ENCODE measurements at places on chromosomes 1 and 21.

- DNase-seq = no peak
- H3K4me1 ChIP-seq = peaks cover 25% of the 10 kb centered on the region
- no peaks in the 10 kb centered on the region for H3K36me3 ChIP-seq
- H3K4me3 ChIP-seq = no peak overlapping the region
- H3K27me3 ChIP-seq = no peaks in the 10 kb centered on the region
Observed at GRCh38 chr1:212482006-212482636, 49.4 kb downstream of the NENF start.

- no peak for DNase-seq
- H3K4me3 ChIP-seq = no peak overlapping the region
- H3K4me1 ChIP-seq = no peaks in the 10 kb centered on the region
- H3K27ac ChIP-seq = no peak overlapping the region
Observed at GRCh38 chr1:231818337-231818736, 191.7 kb downstream of the DISC1 start.

- H3K27ac ChIP-seq = no peak overlapping the region
- no peak for DNase-seq
- no peaks in the 10 kb centered on the region for H3K27me3 ChIP-seq
- peaks cover 6% of the 10 kb centered on the region for H3K4me1 ChIP-seq
- H3K36me3 ChIP-seq = no peaks in the 10 kb centered on the region
- H3K4me3 ChIP-seq = no peak overlapping the region
Observed at GRCh38 chr1:200337410-200337809, 72.4 kb downstream of the ZNF281 start.

GRCh38 chr1:150577557-150578271 is 1.7 kb downstream of the MCL1 start:
- H3K4me1 ChIP-seq = peaks cover 11% of the 10 kb centered on the region
- H3K36me3 ChIP-seq = peaks cover 30% of the 10 kb centered on the region

DNA sequence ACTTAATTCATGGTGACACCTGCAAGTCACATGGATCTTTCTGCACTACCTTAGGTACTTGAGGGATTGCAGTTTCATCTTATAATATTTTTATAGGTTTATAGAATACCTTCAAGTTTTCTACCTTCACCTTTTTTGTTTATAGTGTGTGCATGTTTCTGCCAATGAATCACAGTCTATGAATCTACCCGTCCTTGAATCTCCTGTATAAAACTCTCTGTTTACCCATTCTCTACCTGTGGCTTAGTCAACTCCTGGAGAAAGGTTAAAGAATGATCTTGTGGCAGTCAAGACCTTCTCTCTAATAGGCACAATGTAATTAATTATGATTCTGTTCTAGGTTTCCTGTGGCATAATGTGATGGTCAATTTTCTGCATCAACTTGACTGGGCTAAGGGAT is 3.2 kb upstream of the GSTM2 start:
- H3K4me3 ChIP-seq = no peak overlapping the region
- no peaks in the 10 kb centered on the region for H3K4me1 ChIP-seq
- H3K27ac ChIP-seq = no peak overlapping the region
- no peaks in the 10 kb centered on the region for H3K27me3 ChIP-seq
- no peak for DNase-seq
- H3K36me3 ChIP-seq = no peaks in the 10 kb centered on the region

DNA sequence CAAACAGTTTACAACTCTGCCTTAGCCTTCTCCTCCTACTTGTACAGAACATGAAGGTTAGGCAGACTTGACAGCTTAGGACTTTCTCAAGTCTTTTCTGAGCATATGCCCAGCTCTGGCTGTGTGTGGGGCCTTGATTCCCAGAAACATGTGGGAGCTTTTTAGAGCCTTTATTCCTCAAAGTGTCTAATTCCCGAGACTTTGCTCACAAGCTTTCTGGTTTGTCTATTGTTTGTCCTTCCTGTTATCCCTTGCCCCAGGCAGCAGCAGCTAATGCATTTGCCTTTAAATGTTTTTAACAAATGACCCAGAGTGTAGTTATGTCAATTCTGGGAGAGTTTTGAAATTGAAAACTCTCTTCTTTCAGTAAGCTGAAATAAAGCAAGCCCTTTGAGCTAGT is 29.2 kb downstream of the ST7L start:
- H3K36me3 ChIP-seq = peaks cover 4% of the 10 kb centered on the region
- no peaks in the 10 kb centered on the region for H3K27me3 ChIP-seq
- no peak for DNase-seq
- H3K4me3 ChIP-seq = no peak overlapping the region
- H3K4me1 ChIP-seq = peaks cover 2% of the 10 kb centered on the region
- peak overlapping the region; percentile 79 for H3K27ac ChIP-seq

DNA sequence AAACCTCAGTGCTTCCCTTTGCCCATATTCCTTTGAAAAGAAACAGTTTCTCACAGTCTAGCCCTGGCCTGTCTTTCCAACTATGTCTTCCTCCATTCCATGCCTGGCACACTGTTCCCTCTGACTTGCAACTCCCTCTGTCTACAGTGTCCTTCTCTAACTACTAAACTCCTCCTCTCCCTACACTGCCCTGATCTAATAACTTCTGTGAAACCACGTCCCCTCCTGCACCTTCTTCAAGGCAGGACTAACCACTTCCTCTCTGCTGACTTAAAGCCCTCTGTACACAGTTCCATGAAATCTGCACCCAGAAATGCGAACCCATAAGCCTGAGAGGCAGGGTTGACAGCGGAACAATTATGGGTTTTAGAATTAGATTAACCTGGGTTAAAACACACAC is 62.2 kb upstream of the ATP1B1 start:
- peaks cover 18% of the 10 kb centered on the region for H3K4me1 ChIP-seq
- H3K4me3 ChIP-seq = no peak overlapping the region
- H3K27me3 ChIP-seq = no peaks in the 10 kb centered on the region
- no peaks in the 10 kb centered on the region for H3K36me3 ChIP-seq
- no peak for DNase-seq

- no peaks in the 10 kb centered on the region for H3K4me1 ChIP-seq
- no peak for DNase-seq
- H3K27ac ChIP-seq = no peak overlapping the region
- no peaks in the 10 kb centered on the region for H3K27me3 ChIP-seq
Observed at GRCh38 chr1:47948126-47948525, 49.1 kb downstream of the TRABD2B start.

DNA sequence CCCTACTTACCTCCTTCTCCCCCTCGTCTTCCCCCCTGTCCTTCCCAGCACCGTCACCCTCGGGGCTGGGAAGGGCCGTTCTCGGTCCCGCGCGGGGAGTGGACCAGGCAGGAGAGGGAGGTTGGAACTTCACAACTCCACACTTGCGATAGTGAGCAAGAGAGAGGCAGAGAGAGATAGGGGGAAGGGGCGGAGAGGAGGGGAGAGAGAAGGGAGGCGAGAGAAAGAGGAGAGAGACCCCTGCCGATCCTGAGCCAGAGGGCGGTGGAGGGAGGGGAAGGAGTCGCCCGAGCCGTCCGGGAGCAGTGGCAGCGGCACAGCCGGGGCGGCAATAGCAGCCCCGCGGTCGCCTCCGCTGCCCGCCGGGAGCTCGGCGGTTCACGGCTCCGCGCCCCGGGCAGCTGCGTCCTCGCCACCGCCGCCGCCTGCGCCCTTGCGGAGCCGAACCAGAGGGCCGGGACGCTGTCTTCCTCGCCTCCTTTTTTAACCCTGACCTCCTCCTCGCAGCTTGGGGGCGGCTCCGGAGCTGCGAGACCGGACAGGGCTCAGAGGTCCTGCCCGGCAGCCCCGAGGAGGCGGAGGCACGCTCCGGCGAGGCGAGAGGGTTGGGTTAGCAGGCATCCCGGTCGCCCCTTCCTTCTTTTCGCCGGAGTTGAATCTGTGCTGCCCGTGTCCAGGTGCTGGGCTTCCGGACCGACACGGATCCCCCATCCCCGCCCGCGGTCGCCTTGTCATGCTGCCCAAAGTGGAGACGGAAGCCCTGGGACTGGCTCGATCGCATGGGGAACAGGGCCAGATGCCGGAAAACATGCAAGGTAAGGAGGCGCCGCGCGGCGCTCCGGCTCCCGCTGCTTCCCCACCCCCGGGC is 11.7 kb downstream of the NR5A2 start:
- peaks cover 16% of the 10 kb centered on the region for H3K4me1 ChIP-seq
- peak overlapping the region; percentile 62 for H3K4me3 ChIP-seq
- H3K27ac ChIP-seq = no peak overlapping the region
- H3K27me3 ChIP-seq = peaks cover 82% of the 10 kb centered on the region
- no peak for DNase-seq

GRCh38 chr1:234838182-234838581 is 228.2 kb upstream of the IRF2BP2 start:
- H3K27me3 ChIP-seq = no peaks in the 10 kb centered on the region
- H3K4me1 ChIP-seq = no peaks in the 10 kb centered on the region
- DNase-seq = no peak
- H3K4me3 ChIP-seq = no peak overlapping the region
- no peaks in the 10 kb centered on the region for H3K36me3 ChIP-seq
- no peak overlapping the region for H3K27ac ChIP-seq

DNA sequence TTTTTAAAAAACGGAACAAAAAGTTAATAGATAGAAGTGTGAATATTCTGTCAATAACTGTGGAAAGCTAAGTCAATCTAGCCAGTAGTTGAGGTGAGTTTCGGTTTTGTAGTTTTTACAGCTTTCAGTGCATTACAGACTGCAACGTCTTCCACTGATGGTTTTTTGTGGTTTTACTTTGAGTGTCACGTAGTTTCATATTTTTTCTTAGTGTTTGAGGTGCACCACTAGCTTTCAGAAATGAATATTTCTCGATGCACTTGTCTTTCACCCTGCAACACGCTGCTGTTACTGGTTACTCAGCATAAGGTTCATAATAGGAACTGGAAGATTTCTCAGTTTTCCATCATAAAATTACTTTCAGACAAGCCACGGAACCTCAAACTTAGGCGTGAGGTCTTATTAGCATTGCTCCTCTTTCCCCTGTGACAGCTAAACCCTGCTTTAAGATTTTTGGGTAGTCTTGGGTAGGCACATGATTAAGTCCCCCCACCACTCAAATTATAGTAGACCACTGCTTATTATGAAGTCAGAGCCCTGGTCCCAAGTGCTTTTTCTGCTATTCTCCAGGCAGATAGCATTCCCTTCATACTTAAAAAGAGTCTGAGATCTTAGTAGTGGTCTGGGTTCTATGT is 1412.7 kb downstream of the KCNT2 start:
- no peaks in the 10 kb centered on the region for H3K27me3 ChIP-seq
- H3K36me3 ChIP-seq = no peaks in the 10 kb centered on the region
- DNase-seq = no peak
- H3K27ac ChIP-seq = no peak overlapping the region
- no peak overlapping the region for H3K4me3 ChIP-seq

- H3K27ac ChIP-seq = no peak overlapping the region
- no peaks in the 10 kb centered on the region for H3K4me1 ChIP-seq
- H3K36me3 ChIP-seq = no peaks in the 10 kb centered on the region
- H3K4me3 ChIP-seq = no peak overlapping the region
- DNase-seq = no peak
Observed at GRCh38 chr21:24870633-24871032, 736.6 kb downstream of the MRPL39 start.

GRCh38 chr1:91555074-91555730 is 54.6 kb downstream of the CDC7 start:
- peaks cover 13% of the 10 kb centered on the region for H3K4me1 ChIP-seq
- H3K36me3 ChIP-seq = no peaks in the 10 kb centered on the region
- no peak for DNase-seq
- H3K27me3 ChIP-seq = no peaks in the 10 kb centered on the region
- H3K4me3 ChIP-seq = no peak overlapping the region

GRCh38 chr1:59561796-59562195 is 253.0 kb upstream of the HOOK1 start:
- DNase-seq = no peak
- no peak overlapping the region for H3K27ac ChIP-seq
- no peaks in the 10 kb centered on the region for H3K4me1 ChIP-seq
- H3K27me3 ChIP-seq = no peaks in the 10 kb centered on the region
- H3K36me3 ChIP-seq = no peaks in the 10 kb centered on the region

- H3K27me3 ChIP-seq = no peaks in the 10 kb centered on the region
- H3K4me1 ChIP-seq = no peaks in the 10 kb centered on the region
- H3K27ac ChIP-seq = no peak overlapping the region
- H3K4me3 ChIP-seq = no peak overlapping the region
- no peak for DNase-seq
- peaks cover 1% of the 10 kb centered on the region for H3K36me3 ChIP-seq
Observed at GRCh38 chr1:243434594-243434993, 178.8 kb downstream of the SDCCAG8 start.

DNA sequence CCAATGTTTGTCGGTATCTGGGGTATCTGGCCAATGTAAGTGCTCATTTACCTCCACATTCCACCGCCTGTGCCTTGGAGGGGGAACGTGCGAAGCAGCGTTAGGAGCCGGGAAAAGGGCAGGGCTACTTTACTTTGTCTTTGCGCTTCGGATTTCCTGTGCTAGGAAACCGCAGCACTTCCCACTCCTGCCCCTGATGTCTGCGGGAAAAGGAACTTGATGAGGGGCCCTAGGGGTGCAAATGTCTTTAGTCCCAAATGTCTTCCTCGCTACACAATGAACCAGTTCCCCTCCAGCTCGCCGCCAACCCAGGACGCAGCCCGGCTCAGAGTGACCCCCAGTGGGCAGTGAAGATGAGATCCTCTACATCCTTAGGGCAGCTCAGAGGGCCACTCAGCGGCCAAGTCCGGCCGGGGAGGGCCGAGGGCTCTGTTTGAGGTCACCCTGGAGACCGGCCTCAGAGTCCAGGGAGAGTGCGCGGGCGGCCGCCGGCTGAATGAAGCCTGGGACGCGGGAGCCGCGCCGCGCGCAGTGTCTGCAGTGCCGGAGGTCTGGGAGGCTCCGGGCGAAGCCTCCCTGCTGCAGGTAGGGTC is at the start of gene DYNLT5:
Gene DYNLT5 (plus strand): TSS at position 460 of the 593 bp plus-strand sequence. CDS start 2,200 bp downstream, outside the sequence.
- no peaks in the 10 kb centered on the region for H3K27me3 ChIP-seq
- peak; percentile 26 for DNase-seq
- H3K4me1 ChIP-seq = peaks cover 7% of the 10 kb centered on the region
- no peak within 1 kb of the TSS for H3K27ac ChIP-seq
- H3K4me3 ChIP-seq = peak within 1 kb of the TSS; percentile 33
- H3K36me3 ChIP-seq = no peaks in the 10 kb centered on the region

- H3K36me3 ChIP-seq = no peaks in the 10 kb centered on the region
- no peaks in the 10 kb centered on the region for H3K27me3 ChIP-seq
- no peaks in the 10 kb centered on the region for H3K4me1 ChIP-seq
Observed at GRCh38 chr1:240409615-240410014, 202.3 kb downstream of the GREM2 start.

- no peaks in the 10 kb centered on the region for H3K36me3 ChIP-seq
- H3K4me1 ChIP-seq = no peaks in the 10 kb centered on the region
- no peaks in the 10 kb centered on the region for H3K27me3 ChIP-seq
- H3K27ac ChIP-seq = no peak overlapping the region
- no peak overlapping the region for H3K4me3 ChIP-seq
Observed at GRCh38 chr1:98364544-98364943, 297.0 kb upstream of the SNX7 start.

- no peak for DNase-seq
- H3K27me3 ChIP-seq = no peaks in the 10 kb centered on the region
- H3K4me1 ChIP-seq = no peaks in the 10 kb centered on the region
Observed at GRCh38 chr1:57072401-57073110, 106.7 kb upstream of the C8B start.

DNA sequence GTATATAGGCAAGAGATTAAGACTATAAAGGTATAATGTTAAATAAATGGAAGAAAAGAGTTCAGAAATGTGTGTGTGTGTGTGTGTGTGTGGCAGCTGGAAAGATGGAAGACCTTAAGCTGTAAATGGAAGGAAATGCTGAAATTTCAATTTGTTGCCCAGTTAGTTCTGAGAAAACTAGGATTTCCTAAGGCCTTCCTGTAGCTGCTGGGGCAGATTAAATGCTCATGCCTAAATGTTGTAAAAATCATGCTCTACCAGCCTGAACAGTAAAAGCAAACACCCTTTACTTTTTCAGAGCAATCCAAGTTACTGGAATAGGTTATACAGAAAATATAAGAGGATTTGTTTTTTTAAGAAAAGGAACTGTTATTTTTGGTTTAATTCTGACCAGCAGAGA is 8.3 kb downstream of the ADCY10 start:
- DNase-seq = no peak
- no peak overlapping the region for H3K4me3 ChIP-seq
- H3K27ac ChIP-seq = no peak overlapping the region
- H3K4me1 ChIP-seq = peaks cover 8% of the 10 kb centered on the region
- peaks cover 2% of the 10 kb centered on the region for H3K36me3 ChIP-seq

All from trophoblast cell (in vitro differentiated cells and primary cell).